ENCODE measurements at places on chromosomes 11 and 22.

GRCh38 chr22:28983190-28983589, 78.4 kb downstream of the C22orf31 start:
- no peak for DNase-seq

DNA sequence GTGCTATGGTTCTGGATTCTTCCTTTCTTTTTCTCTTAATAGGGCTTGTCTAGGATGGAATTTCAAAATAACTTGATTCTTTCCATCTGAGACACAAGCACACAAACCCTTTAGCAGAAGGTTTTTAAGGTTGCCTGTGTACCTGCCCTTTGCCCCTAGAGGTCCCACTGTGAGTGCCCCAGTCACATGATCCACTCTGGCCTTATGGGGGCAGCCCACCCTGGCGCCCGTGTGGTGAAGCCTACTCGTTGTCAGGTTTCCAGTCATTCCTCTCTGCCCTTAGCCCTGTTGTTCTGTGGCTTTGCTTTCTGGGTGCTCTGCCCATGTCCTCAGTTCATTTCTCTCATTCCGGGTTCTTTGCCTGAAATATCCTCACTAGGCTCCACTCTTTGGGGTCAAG, 51.8 kb downstream of the ZNRF3 start:
- no peak for DNase-seq

DNA sequence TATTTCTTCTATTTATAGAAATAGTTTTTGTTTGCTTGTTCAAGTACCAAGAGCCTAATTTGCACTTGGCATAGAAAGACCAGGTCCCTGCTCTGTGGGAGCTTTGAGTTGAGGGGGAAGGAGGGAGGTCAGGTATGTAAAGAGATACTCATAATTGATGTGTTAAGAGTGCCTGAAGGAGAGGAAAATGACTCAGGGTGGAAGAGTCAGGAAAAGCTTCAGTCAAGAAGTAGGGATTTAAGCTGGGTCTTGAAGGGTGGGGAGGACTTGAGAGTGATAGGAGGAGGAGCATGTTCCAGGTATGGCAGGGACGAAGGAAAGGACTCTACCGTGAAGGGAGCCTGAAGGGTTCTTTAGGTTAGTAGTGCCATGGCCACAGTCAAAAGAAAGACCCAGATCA, 9.0 kb downstream of the RBX1 start:
- DNase-seq = no peak

DNA sequence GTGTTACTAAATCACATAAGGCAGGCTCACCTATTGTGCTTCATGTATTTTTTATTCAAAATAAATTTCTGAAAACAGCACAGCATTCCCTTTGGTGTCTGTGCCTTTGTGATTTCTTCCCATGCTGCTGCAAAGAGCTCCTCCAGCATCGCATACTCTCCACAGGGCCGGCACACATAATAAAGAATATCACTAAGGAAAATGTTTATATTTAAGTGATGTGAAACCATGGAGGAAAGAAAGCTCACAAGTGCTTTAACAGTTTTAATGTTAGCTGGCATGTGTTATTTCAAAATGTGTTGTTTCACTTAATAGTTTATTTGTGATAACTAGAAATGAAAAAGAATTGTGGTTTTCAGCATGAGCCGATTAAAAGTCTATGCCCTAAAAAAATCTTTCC, 241.3 kb upstream of the ANO3 start:
- no peak for DNase-seq

DNA sequence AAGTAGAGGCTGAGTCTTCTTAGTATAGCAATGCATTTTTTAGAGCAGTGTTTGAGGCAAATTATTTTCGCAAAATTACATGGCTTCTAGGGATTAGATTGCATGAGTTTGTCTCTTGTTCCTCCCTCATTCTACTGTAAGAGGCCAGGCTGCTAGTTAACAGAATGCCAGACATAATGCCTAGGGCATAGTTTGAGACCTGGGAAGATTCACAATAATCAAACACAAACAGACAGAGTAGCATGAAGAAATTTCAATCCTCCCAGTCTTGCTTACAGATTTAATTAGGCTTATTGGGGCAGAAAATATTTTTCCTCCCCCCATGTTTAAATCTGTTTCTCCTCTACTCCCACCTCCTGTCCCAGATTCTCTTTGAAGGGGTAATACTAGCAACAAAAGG, 48.3 kb downstream of the ARHGEF12 start:
- DNase-seq = no peak

DNA sequence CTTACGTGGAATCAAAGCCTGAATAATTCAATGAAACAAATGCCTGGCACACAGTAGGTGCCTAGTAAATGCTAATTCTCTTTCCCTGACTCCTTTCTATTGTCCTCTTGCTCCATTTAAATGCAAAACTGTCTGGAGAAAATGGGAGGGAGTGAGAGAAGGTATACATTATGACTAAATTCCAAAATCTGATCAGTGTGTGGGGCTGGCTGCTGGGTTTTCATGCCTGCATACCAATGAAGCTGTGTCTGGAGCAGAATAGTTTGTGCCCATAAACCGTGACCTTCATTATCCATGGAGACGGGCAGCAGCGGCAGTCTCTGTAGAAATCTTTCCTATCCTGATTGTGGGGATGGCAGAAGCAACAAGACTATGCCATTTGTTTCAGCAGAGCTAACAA, 223.4 kb upstream of the ZBED5 start:
- no peak for DNase-seq

GRCh38 chr11:2580571-2581001, 119.2 kb downstream of the KCNQ1OT1 start:
- no peak for DNase-seq

- DNase-seq = no peak
These were observed 19.8 kb upstream of the TMPRSS5 start for GRCh38 chr11:113725913-113726312.

DNA sequence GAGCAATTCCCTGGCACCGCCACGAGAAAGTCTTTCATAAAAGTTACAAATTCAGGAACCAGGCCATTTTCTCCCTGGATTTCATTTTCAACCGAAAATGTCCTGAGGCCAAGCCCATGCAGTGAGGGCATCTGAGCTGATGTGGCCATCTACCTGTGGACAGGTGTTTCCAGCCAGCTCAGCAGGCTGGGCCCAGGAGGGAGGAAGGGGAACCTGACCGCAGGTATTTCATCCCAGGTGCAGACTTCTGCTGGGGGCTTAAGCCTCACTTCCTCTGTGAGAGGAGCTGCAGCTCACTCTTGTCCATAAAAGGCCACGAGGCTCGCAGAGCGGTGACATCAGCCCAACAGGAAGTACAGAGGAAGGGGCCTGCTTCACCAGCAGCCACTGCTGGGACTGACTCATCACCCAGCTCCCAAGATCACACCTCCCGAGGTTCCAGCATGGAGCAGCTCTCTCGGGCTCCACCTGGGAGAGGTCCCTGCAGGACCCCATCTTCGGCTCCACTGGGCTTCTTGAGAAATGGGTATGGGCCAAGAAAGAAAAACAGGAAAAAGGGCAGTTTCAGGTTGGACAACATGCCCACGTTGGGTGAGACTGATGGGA, 56.4 kb downstream of the MYH9 start:
- peak; percentile 75 for DNase-seq

GRCh38 chr11:79160791-79161403, 279.9 kb downstream of the TENM4 start:
- DNase-seq = no peak

DNA sequence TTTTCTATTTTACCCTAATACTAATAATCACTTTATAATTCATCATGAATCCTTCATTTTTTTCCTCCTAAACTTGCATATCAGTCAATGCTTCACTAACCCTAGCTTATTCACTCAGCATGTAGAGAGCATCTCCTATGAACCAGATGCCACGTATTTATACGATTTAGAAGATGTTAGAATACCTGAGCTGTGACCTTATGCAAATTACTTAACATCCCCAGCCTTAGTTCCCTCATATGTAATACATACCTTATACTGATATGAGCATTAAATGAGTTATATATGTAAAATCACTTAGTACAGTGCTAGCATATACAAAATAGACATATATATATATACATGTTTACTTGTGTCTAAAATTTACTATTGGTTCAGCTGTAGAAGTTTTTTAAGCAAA, 9.0 kb downstream of the FAM76B start:
- no peak for DNase-seq

GRCh38 chr11:87628026-87628580, 547.1 kb downstream of the RAB38 start:
- DNase-seq = no peak

DNA sequence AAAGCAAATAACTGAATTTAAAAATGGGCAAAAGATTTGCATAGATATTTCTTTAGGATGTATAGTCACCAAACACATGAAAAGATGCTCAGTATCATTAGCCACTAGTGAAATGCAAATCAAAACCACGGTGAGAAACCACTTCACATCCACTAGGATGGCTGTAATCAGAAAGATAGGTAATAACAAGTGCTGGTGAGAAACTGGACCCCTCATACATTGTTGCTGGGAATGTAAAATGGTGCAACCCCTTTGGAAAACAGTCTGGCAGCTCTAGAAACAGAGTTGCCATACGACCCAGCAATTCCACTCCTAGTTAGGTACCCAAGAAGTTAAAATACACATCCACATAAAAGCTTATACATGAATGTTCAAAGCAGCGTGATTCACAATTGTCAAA, 16.3 kb downstream of the RPUSD4 start:
- DNase-seq = no peak

All from germinal center (tissue), 1 donor.